ENCODE measurements at places on chromosomes 13 and 19. TPM values are rescaled to one million over a fixed set of nuclear protein-coding genes. Genes with fewer than 3 reads are reported as not detected.

The DLEU7 gene
- total RNA-seq, result not detected

The ZNF600 gene
- 7.8 TPM for total RNA-seq

- DNase-seq, result peak; percentile 67
Observed at GRCh38 chr19:32868206-32868950, 1.2 kb downstream of the SLC7A9 start.

- DNase-seq, result no peak
Observed at GRCh38 chr13:42333613-42334328, 61.8 kb downstream of the AKAP11 start.

GRCh38 chr13:43019811-43020210 is 3.6 kb upstream of the DNAJC15 start:
- DNase-seq, result no peak

GRCh38 chr19:16418597-16418962 is 53.2 kb downstream of the EPS15L1 start:
- DNase-seq, result no peak
